ENCODE measurements at places on chromosomes 13 and 19.

DNA sequence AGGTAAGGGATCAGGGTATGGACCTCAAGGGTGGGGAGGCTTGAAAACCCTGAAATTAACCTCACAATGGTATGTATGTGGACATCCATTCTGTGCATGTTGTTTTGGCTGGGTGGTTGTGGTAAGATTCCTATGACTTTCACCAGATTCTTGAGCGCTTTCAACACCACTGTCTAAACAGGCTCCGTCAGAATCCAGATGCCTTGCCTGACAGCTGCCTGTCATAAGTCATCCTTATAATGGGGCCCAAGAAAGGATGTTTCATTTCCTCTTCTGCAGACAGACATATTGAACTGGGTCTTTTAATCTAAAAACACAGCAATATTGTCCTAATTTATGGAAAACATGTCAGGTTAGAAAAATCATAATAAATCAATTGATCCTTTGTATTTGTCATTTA is 41.3 kb downstream of the ALOX5AP start:
- DNase-seq, result no peak

DNA sequence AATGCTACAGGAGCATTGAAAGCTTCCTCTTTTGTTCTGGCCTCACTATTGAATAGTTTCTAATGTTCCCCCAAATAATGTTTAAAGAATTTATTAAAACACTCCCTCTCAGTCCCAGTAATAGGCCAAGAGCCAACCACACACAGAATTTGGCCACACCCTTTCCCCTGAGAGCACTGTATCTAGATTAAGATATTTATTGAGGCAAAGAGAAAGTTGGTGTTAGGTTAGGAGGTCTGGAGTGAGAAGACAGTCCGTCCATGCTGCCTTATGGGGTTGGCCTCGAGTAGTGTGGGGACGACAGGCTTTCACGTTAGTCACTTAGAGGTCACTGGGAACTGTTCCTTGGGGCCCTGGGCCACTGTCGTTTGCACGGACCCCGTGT is 122.9 kb upstream of the RNF113B start:
- DNase-seq, result no peak

GRCh38 chr19:7743425-7743841 is 3.9 kb downstream of the CD209 start:
- no peak for DNase-seq

- no peak for DNase-seq
Measured at GRCh38 chr19:39949026-39949747, 14.8 kb upstream of the FCGBP start.

- DNase-seq, result no peak
Measured at GRCh38 chr13:33547035-33547434, 261.5 kb upstream of the STARD13 start.

DNA sequence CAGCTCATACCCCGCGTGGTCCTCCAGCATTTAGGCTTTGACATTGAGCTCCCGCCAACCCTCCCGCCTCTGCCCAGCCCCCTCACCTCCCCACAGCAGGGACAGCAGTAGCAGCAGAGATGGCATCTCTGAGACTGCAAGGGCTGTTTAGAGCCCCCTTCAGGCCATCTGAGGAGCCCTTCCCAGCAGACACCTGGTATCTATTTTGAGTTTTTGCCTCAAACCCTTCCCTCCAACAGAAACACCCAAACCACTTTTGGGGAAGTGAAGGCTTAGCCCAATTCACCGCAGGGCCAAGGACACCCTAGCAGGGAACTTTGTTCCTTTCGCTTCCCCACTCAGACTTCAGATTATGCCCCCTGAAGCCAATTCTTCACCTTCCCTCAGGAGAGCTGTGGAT is 6.3 kb upstream of the ZNF175 start:
- DNase-seq, result no peak

DNA sequence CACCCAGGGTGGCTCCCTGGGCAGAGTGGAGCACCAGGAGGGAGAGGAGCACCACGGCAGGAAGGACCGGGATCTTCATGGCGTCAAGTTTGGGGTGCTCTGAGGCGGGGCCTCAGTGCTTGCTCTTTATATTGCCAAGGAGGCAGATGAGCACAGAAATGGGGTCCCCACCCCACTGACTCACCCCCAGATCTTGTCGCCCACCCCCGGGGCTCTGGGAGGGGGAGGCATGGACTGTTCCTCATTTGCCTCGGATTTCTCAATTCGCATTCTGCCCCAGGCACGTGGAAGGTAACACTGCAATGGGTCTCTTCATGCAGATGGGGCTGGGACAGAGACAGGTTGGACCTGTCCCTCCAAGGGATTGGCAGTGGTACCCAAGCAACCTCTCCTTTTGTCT is at the start of gene KRTDAP:
KRTDAP (minus strand) TSS at position 101 of the 400 bp plus-strand sequence; CDS start at position 79, 22 bp downstream.
- DNase-seq, result no peak

GRCh38 chr19:406135-406781 is 2.7 kb downstream of the C2CD4C start:
- DNase-seq, result no peak

DNA sequence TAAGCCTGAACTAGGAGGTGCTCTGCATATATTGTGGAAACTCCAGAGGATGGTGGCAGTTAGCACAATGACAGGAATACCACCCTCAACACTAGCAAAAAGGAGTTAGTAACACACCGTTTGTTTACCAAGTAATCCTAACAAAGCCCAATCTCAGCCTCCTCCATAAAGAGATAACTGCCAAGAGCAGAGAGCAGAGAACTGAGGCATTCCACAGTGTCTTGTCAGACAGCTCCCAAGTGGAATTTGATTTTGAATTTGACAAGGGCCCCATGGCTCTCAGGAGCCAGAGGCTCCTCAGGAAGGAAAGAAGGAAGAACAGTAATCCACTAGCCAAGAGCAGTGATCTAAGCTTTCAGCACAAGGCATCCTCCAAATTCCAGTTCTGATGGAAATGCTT is 298.6 kb downstream of the DCLK1 start:
- DNase-seq, result no peak

- no peak for DNase-seq
Measured at GRCh38 chr19:34363094-34363493, 1.9 kb upstream of the GPI start.

DNA sequence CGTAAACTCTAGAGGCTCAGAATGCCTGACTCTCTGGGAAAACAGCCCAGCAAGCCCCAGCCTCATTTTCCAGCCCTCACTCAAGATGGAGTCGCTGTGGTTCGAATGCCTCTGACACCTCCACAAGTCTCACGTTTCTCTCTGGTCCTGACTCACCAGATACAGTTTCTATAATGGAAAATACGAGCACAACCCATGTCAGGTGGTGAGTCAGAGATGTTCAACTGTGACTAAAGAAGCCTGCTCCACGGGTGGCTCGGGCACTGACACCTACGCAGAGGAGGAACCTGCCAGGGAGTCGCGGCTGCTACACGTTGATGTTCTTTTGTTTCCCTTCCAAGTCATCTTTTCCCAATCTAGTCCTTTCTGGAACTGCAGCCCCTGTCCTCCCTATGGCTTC is 87.1 kb upstream of the STK24 start:
- DNase-seq, result peak; percentile 74

DNA sequence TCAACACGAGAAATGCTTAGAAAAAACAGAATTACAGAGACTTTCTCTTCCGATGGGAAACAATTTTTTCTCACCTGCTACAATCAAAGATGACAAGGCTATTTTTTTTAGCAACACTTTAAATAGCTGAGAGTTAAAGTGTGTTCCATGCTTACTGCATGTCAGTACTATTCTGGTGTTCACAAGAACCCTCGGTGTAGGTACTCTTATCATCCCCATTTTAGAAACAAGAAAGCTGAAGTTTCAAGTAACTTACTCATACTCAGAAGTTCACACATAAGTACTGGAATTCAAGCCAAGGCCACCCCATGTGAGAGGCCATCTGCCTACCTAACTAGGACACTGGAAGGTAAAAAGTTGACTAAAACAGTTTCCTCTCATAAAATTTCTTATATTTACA is 9.0 kb upstream of the TNFRSF19 start:
- DNase-seq, result no peak

DNA sequence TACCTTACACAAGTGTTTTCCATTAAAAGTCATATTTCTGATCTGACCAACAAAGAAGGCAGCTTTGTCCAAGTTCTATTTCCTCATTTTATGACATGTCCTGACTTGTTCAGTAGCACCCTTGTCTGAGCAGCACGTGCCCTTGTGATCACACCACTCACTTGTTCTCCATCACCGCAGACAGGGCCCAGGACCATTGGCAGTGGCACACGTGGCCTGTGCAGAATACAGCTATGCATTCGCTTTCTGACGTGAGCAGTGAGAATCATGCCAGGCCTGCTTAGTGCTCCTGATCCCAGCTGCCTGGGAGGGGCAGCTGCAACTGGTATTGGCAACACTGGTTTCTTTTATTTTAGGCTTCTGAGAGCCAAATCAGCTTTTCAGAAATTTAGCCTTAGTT is 134.2 kb downstream of the FRY start:
- no peak for DNase-seq

GRCh38 chr19:51156710-51157109 is 14.6 kb downstream of the SIGLEC7 start:
- DNase-seq, result no peak

DNA sequence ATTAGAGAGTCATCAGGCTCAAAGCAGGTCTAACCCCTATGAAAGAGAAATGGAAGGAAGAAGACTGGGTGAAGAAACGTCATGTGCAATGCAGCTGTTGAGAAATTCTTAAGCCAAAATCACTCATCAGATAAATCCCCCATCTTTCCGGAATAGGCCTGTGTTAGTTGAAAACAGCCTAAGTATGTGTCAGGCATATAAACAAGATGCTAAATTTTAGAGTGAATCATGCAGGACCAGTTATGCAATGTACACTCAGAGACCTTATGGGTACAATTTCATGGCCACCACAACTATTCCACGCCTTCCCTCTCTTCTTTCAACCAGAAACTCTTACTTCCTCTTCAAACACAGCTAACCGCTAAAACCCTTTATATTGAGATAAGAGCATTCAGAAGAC is 717.7 kb upstream of the ATXN8OS start:
- no peak for DNase-seq

DNA sequence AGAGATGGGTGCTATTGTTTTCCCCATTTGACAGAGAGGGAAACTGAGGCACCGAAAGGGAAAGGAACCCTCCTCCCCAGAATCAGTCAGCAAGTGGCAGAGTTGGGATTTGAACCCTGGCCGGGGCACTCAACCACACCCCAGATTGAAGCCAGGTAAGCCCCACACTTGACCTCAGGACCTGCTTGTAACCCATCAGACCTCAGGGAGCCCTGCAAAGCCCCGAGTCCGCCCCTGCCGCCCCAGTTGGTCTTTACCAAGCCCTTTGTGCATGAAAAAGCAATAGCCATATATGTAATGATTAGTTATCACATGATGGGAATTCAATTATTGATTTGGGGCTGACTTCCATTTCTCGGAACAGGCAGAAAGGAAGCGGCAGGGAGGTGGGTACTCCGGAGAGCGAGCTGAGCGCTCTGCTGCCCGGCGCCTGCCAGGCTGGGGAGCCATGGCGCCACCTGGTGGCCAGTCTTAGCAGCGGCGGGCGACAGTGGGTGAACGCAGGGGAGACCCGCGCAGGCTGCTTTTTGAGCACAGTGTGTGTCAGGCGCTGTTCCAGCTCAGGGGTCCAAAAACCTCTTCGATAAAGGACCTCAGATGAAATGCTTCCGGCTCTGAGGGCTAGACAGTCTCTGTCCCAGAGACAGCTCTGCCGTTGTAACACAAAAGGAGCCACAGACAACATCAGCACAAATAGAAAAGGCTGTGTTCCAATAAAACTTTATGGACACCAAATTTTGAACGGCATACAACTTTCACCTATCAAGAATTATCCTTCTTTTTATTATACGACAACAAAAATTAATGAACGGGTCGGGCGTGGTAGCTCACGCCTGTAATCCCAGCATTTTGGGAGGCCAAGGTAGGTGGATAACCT is 82.9 kb upstream of the CACNA1A start:
- DNase-seq, result peak; percentile 83

DNA sequence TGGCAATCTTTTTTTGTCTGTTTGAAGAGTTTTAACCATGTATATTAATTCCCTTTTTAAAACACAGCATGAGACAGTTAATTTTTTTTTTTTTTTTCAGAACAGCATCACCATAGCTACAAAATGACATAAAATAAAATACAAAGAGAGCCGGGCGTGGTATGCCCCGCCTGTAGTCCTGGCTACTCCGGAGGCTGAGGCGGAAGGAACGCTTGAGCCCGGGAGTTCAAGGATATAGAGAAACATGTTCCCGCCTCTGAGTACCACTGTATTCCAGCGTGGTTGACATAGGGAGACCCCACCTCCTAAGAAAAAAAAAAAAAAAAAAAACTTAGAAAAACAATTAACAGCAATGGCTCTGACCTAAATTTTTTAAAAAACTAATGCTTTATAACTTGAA is 10.0 kb upstream of the INSR start:
- DNase-seq, result no peak

DNA sequence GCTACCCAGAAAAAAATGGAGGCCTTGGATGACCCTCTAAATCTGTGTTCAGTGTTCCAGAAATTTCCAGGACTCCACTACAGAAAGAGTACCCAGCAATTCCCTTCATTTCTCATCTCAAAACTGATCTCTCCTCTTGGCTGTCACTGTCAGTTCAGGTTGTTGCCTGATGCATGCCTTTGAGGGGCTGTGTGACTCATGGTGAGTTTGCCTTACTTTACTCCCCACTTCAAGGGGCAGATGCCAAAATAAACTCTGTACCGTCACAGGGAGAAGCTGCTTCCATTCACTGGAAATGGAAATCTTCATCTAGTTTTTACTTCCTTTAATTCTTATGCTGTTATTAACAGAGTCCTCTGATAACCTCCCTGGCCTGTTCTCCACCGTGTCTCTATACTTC is 1075.0 kb downstream of the DIAPH3 start:
- DNase-seq, result no peak

GRCh38 chr19:46624958-46625661 is at the start of gene PTGIR:
TSS of gene PTGIR (minus strand) at chr19:46625089. CDS start at chr19:46624225, 864 bp downstream.
- DNase-seq, result peak; percentile 24

DNA sequence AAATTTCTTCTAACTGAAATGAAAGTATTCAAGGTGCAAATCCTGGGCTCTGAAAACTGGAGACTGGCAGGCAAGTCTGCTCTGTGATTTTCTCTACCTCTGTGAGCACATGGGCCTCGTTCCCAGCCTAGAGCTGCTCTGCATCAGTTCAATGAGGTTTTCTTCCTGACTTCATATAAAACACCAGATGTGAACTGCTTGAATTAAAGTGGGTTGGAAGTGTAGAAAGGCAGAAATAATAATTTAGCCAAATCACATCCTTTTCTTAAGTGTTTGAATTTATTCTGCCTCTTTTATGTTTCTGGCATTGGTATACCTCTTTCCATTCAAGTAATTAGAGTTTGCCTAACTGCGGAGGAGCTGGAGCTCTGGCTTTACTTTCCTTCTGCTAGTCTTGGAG is 540.8 kb downstream of the OLFM4 start:
- DNase-seq, result no peak

DNA sequence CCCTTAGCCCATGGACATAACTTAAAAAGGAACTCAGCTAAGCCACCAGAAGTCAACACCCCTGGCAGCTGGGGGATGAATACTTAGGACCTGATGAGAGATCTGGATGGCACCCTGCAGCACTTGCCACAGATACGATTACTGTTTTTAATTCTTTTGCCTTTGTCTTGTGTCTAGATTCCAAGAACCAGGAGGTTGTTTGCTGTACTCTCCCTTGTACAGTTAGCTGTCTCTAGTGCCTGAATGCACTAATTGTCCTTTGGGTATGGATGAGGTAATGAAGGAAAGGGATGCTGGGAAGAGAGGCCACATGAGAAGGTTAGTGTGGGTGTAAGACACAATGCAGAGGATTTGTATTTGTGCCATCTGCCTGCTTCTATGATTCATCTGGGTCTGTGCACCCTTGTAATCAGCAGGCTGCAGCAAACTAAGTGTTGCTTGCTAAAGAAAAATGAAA is 385.8 kb downstream of the KCNRG start:
- DNase-seq, result no peak

GRCh38 chr13:69199664-69200063 is 908.0 kb upstream of the ATXN8OS start:
- DNase-seq, result no peak

- no peak for DNase-seq
Measured at GRCh38 chr13:31631746-31632145, 107.6 kb upstream of the RXFP2 start.
